ENCODE measurements at places on chromosomes 6 and 20.

DNA sequence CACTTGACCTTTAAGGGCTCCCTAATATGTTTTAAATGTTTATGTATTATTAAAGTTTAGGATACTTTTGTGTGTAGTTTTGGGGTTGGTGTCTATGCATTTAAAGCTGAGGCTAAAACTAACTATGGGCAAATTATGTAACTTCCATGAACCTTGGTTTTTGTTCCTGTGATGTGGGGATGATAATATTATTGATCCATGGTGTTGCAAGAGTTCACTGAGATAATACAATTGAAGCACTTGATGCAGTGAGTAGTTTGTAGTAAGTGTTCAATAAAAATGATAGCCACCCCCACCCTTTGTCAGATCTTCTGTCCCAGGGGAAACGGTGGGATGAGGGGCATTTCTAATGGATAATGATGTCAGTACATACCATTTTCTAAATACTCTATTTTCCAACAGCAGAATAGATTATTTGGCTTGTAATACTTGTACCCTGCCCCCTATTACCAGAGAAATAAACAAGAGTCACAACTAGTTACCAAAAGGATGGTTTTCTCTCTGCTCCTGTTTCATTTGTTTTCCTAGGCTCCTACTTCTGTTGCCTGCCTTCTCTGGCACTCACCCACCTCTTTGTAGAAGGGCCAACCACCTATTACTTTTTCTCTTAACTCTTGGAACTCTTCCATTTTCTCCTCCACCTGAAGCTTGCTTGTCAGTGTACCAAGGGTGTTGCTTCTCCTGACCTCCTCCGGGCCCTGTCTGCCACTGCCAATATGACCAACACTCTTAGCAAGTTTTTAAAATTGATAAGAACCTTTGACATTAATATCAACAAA lies 97.9 kb downstream of the RCAN2 start:
- DNase-seq: no peak

DNA sequence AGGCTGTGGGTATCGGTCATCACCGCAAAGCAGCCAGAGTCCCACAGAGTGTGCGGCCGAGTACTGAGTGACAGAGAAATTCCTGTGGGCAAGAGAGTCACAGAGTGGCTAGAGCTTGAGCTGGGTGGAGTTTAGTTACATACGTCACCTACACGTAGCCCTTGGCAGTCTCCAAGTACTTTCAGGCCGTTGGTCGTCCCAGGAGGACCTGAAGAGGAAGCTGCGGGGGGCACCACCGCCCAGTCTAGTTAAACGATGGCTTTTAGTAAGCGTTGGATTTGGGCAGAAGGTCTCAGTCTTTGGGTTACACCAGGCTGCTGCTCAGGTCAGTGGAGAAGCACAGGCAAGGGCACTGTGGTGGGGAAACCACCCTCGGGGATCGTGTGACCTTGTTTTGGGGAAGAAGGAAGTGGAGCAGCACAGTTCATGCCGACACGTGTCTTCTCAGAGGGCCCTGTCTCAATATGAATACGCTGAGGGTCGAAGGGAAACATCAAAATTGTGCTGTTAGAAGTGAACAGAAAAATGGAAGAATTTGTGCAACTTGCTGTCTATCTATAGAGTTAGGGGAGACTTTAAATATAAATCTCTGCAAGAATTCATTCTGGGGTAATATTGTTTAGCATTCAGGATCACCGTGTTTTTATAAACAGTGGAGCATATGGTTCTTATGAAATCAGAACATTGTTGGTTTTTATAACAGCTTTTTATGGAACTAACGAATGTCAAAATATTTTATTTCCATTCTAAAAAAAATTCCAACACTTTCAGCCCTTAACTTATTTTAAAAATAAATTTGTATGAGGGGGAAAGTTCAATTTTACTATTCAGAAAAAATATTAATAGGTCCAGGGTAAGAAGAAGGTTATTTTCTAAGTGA lies 28.6 kb downstream of the KIF25 start:
- no peak for DNase-seq

- no peak for DNase-seq
Measured at GRCh38 chr6:11738661-11739375, 39.8 kb downstream of the ADTRP start.

DNA sequence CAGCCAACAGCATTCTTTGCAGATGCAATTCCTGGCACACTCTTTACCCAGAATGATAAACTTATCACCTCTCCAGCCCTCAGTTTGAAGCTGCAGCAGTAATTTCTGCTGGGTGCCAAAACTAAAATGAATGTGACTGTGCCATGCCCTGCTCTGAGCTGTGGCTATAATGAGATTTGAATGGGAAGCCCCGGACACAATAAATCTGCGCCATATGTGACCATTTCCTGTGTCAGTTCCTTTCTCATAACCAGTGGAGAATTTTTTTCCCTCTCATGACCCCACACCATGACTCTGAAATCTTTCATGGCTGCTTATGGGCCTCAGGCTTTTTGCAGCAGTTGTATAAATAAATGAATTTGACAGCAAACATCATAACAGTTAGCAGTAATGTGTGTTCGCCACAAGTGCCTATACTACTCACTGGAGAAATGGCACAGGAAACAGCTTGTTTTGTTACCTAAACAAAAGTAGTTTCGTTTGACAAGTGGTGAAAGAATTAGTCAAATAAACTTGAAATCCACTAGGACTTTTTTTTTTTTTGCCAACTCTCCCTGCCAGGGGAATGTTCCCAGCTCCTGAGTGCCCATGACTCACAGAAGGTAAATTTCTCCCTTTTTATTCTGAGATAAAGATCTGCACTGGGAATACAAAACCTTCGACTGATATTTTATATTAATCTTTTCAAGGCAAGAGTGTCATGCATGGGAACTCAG lies 408.4 kb downstream of the PKHD1 start:
- no peak for DNase-seq

GRCh38 chr20:36305602-36306551 lies at the start of gene DLGAP4:
Gene DLGAP4, plus strand, starts transcription at chr20:36306339. Its CDS starts 125,379 bp downstream, at chr20:36431718.
- no peak for DNase-seq

DNA sequence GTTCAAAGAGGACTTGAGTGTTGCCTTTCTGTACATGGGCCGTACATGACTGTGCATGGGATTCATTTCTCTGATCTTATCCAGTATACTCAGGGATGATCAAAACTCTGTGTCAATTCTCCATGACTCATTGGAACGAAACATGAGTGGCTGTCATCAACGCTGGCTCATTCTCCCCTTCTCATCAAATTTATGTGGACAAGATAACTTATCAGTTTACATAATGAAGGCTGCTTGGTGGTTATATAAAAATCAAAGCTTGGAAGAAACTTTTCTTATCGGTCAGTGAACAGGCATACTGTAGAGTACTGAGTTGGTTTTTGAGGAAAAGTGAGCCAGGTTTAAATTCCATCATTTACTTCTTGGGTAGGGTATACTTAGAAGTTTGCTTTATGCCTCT lies 24.9 kb downstream of the CRISP1 start:
- DNase-seq: no peak

DNA sequence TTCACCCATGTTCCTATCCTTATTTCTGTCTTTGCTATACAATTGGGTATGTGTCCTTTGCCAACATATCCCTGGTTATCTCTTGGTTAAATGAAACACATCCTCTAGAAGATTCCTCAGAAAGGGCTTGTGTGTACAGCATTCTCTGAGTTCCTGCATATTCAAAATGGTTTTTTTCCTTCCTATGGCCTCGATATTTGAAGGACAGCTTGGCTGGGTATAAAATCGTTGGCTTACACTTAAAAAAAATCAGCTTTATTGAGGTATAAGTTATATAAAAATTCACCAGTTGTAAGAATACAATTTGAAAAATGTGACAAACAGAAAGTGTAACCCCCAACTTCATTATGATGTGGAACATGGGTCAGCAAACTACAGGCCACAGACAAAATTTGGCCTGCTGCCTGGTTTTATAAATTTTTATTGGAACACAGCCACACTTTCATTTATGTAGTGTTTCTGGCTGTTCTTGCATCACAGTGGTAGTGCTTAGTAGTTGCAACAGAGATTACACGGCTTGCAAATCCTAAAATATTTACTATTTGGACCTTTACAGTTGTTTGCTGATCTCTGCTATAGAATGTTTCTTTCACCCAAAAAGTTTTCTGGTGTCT lies 16.7 kb downstream of the PCMT1 start:
- DNase-seq: no peak

Data from GM12892 (cell line).